ENCODE measurements at places on chromosomes 5 and 9. TPM values are rescaled to one million over a fixed set of nuclear protein-coding genes. Genes with fewer than 3 reads are reported as not detected.

Gene FRMPD1
- total RNA-seq = 0.05 TPM

Gene SLC1A1
- 1.7 TPM for total RNA-seq

Gene RMRP
- total RNA-seq = 22.0 TPM

Gene BBLN
- total RNA-seq = 66.7 TPM

Gene OBP2B
- total RNA-seq = not detected

Gene PCDHGA6
- total RNA-seq = 0.13 TPM

Gene SPATA31A3
- total RNA-seq = not detected

Gene PHYHD1
- not detected for total RNA-seq

Gene SLC36A2
- not detected for total RNA-seq

Gene ARAP3
- 4.1 TPM for total RNA-seq

Gene FAM200C
- total RNA-seq = 2.5 TPM

Gene FYB1
- 14.4 TPM for total RNA-seq

Gene PRSS3
- 11.1 TPM for total RNA-seq

Gene LCN12
- 1.1 TPM for total RNA-seq

Gene RUSC2
- 19.9 TPM for total RNA-seq

Gene SOX30
- total RNA-seq = 0.07 TPM

Gene PTGER4
- 1.8 TPM for total RNA-seq

Gene NEURL1B
- 2.6 TPM for total RNA-seq

Gene LHX3
- total RNA-seq = 0.12 TPM

Gene PCDHAC1
- total RNA-seq = 1.1 TPM

Gene LCN1
- total RNA-seq = not detected

Gene PTGES
- total RNA-seq = 92.3 TPM

Gene POLR3G
- total RNA-seq = 15.8 TPM

Gene ZNF483
- total RNA-seq = 0.53 TPM

Gene ST8SIA4
- 0.30 TPM for total RNA-seq

Gene FOXD4L4
- not detected for total RNA-seq

Gene MTX3
- total RNA-seq = 5.9 TPM

Gene TRPM6
- total RNA-seq = 1.1 TPM

Gene ZNF474
- total RNA-seq = 0.22 TPM

Gene MEGF10
- total RNA-seq = not detected

Gene ANKRA2
- total RNA-seq = 14.9 TPM

Gene PPP2R2B
- 0.15 TPM for total RNA-seq

Gene TRIM52
- total RNA-seq = 6.6 TPM

Gene HMGCS1
- 56.3 TPM for total RNA-seq
